NCI-H2107 (cell line): ENCODE measurements at places on chromosomes 2 and 18.

DNA sequence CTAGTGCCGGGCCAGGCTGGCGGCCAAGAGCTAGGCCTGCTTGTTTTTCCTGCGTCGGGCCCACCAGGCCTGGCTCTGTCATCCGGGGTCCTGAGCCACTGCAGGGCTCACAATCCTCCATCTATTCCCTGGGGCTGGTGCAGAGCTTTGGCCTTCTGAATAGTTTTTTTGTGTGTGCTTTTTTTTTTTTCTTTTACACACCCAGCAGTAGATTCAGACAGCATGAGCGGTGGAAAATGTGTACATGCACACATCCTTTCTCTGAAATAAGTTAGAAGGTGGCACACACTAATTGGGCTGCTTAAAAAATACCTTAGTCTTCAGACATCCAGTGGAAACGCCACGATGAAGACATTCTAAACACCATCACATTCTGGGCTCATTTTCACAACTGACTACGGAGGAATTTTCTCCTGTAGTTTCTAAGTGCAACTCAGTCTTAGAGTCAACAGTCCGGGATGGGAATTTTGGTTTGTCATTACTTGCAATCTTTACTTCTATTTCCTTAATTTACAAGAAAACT, 6.1 kb downstream of the ZFP36L2 start:
- no peak for DNase-seq

DNA sequence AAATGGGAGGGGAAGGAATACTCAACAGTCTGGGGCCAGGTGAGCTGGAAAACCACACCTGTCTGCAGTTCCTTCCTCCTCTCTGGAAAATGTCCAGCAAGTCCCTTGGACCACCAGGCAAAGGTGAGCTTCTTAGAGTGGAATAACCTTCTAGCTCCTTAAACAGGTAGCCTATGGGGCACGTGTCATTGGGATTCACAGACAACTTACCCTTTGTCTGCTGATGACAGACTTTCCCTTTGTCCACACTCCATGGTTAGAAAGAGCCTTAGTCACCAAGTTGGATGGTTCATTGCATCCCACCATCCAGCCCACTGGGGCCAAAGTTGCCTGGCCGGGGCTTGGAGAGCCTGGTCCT, 98.0 kb upstream of the ITGA6 start:
- DNase-seq = no peak

DNA sequence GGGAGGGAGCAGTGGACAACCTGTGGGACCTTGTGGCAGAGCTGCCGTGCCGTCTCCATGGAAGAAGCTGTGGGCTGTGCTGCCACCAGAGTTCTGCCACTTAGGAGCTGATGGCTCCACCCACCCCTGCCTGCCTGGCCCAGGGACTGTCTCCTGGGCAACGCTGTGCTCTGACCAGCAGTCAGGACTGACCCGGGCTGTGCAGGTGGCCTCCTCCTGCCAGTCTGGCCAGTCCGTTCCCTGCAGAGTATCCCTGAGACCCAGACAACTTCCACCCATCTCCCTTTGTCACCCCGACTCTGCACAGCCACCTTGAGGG, 12.8 kb downstream of the ASIC4 start:
- no peak for DNase-seq

DNA sequence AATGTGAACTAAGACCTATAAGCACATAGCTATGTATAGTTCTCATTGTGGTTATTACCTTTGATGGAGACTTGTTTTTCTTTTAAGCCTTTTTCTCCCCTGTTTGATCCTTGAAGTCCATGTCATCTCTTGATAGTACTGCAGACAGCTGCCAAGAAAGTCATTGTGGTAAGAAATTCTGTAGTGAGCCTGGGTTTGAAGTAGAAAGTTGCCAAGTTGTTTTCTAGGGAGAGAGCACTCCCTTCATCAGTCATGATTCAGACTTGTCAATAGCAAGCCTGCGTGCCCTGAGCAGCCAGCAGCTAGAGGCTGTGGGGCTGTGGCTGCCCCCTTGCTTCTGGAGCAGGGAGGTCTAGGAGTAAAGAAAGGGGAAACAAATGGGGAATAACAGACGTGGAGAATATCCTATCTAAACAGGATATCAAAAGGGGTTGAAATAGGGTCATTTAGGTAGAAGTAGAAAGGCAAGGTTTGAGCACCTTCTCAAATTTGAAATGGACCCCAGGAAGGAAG, 8.4 kb downstream of the SP5 start:
- DNase-seq = no peak

GRCh38 chr2:230650585-230651137, 62.0 kb upstream of the CAB39 start:
- DNase-seq = no peak

DNA sequence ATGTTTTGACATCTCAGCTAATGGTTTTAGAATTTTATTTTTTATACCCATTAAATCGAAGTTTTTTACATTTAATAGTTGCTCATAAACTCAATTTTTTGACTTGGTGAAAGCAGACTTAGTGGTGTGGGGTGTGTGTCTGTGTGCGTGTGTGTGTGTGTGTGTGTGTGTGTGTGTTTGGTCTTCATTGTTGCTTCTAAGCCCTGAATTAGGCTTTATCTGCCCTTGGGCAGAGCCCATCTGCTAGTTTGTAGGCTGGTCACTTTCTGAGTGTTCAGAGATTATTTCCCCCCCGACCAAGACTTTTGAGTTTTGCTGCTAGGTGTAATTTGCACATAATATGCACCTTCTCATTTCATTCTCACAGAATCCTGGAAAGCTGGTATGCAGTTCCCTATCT, 14.3 kb downstream of the PAX3 start:
- no peak for DNase-seq

DNA sequence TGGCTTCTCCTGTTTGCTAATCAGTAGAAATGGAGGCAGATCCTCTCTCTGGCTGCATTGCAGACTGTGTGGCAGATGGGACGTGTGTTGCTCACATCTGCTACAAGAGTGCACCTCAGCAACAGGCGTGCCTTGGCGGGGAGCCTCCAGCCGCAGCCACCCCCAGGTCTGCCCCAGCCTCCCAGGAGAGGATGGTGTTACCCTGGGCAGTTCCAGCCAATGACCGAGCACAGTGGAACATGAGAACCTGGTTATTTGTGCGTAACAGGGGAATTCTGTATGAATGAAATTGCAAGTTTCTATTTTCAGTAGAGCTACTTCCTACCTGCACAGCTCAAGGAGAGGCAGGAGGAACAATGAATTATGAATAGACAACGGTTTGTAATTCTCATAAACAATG, 130.6 kb upstream of the CBLN2 start:
- DNase-seq = peak; percentile 28

- DNase-seq = peak; percentile 42
Observed at GRCh38 chr18:37578886-37579513, 13.4 kb upstream of the CELF4 start.

DNA sequence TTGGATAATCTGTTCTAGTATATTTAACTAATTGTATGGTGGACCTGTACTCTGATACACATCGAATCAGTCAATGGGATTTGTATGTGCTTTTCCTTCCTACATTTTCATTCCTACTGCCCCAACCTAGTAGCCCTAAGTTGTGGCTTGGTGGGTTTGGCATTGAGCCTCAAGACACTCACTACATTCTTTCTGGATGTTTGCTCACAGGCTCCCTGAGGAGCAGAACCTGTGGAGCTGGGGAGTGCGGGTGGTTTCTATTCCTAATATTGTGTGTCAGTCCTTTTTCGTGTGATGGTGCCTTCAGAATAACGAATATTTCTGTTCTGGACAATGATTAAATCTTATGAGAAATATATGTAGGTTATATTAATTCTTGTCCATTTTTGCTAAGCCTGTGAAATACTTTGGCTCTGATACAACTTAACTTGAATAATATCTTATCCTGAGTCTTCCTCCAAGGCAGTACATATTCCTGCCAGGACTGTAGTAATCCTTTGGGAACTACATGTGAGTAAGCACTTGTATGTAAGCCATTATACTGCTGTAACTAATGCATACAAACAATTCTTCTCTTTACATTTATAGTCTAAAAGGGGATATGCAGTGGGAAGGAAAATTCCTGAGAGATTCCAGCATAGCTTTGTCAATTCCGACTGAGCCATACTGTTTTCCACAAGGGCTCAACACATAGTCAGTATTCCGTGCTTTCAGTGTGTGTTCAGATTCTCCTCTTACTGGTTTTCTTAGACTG, 150.6 kb downstream of the AGPS start:
- DNase-seq = no peak

- DNase-seq = no peak
Observed at GRCh38 chr2:19171409-19171808, 187.0 kb downstream of the OSR1 start.

- DNase-seq = no peak
Observed at GRCh38 chr2:30239308-30239985, 8.1 kb downstream of the LBH start.

DNA sequence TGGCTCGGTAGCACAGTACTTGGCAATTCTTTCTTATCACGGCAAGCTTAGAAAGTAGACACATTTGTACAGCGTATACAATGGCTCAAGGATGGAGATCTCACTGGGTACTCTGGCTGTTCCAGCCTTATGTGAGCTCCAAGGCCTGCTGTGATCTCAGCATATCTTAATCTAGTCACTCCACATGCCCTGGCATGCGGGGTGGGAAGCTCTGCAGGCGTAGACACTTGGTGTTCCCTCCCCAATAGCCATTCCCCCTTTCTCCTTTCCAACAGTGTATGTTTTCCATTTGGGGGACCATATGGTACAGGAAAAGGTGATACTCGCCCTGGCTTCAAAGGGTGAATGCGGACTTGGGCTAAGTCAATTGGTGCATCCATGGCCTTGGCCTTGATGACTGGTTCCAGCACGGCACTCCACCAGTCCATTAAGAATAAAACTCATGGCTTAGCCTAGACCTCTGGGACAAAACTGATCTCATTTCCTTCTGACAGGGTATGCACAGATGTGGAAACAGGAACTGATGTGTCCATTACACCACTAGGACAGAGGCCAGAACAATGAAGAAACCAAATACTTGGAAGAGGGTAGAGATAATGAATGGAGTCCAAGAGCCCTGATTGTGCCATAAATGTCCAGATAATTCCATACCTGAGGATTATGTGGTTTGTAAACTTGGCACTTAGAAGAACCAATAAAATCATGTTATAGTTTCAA, 28.4 kb downstream of the TGIF1 start:
- no peak for DNase-seq

GRCh38 chr18:21548647-21549046, 51.9 kb downstream of the ESCO1 start:
- DNase-seq = no peak

DNA sequence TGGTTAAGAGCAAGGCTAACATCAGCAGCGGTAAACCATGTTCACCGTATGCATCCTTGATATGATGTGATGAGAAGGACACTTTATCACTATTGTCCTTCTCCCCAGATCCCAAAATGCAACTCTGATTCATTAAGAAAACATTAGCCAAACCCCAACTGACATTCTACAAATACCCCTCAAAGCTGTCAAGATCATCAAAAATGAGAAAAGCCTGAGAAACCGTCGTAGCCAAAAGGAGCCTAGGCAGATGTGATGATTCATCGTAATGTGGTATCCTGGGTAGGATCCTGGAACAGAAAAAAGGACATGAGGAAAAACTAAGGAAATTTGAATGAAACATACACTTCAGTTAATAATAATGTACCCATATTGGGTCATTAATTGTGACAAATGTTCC, 67.3 kb upstream of the ST6GAL2 start:
- no peak for DNase-seq

GRCh38 chr2:19051203-19051831, 307.1 kb downstream of the OSR1 start:
- DNase-seq = no peak

DNA sequence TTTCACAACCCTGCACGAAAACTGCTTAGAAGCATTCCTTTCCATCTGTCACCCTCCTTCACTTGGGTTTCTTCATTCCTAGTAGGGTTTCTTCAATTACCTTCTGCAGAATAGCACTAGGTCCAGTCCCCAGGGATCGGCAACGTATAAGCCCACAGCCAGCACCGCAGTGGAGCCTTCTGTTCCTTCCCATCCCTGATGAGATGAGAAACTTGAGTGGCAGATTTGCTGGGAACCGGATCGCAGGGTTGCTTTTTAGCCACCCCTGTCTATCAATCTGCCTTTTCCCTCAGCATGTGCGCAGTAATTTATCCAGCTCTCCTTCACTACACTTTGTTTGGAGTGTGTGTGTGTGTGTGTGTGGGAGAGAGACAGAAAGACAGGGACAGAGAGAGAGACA, 94.2 kb downstream of the CD8B2 start:
- DNase-seq = no peak

DNA sequence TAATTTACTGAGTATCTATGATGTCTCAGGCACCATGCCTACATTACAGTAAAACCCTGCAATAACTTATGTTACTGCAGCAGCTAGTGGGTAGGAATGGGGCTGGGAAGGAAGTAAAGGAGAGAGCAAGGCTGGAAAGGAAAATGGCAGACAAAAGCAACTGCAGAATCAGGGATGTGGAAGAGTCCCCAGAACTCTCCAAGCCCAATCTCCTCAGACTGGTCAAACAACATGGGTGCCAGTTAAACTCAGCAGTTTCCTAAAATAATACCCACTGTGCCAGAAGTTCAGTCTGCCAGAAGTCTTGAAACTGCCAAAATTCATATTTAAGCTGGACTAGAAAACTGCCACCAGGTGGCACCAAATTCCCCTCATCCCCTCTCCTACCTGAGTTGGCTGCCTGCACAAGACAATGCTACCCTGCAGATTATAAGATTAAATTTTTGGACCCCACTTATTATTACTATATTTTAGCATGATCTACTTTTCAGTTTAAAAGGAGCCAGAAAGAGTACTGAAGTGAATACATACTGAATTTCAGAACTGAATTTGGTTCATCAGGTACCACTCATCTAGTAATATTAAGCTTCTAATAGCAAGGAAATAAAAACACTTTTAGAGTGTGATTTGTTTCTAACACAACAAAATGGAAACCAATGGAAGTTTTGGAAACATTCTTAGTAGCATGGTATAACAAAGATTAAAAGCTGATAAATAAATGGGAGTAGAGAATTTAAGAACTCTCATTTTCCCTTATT, 86.8 kb upstream of the DNER start:
- DNase-seq = peak; percentile 48

DNA sequence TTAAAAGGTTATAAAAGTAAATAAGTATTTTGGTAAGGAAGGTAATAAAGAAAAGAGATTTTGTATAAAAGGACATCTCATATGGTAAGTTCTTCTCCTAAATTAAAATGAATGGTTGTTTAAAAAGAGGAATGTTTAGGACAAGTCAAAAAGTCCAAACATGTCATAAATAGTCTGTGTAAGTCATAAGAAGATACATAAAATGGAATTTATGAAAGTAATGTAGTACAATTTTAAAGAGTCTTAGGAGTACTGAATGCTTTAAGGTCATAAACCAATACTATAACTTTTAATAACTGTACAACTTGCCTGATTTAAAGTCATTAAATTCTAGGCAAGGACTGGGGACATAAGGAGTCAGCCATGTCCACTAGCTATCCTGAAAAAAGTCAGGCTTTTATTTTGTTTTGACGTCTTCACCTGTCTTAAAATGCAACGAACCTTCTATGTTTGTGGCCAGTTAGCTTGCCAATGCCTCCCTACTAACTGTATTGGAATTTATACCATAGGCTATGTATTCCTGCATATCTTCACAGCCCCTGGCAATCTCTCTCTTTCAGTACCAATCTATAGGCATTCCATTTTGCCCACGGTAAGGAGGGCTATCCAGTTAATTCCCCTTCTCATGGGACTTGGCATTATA, 312.3 kb upstream of the LRRTM4 start:
- DNase-seq = no peak

- no peak for DNase-seq
Observed at GRCh38 chr2:62939735-62940491, 110.7 kb upstream of the OTX1 start.
